ENCODE measurements at places on chromosomes 7 and 10.
A peak's percentile ranks its signal among the peaks of the same experiment; 100 is the strongest.

- DNase-seq, result no peak
These were observed 31.1 kb downstream of the CRTAC1 start for GRCh38 chr10:97999066-97999922.

DNA sequence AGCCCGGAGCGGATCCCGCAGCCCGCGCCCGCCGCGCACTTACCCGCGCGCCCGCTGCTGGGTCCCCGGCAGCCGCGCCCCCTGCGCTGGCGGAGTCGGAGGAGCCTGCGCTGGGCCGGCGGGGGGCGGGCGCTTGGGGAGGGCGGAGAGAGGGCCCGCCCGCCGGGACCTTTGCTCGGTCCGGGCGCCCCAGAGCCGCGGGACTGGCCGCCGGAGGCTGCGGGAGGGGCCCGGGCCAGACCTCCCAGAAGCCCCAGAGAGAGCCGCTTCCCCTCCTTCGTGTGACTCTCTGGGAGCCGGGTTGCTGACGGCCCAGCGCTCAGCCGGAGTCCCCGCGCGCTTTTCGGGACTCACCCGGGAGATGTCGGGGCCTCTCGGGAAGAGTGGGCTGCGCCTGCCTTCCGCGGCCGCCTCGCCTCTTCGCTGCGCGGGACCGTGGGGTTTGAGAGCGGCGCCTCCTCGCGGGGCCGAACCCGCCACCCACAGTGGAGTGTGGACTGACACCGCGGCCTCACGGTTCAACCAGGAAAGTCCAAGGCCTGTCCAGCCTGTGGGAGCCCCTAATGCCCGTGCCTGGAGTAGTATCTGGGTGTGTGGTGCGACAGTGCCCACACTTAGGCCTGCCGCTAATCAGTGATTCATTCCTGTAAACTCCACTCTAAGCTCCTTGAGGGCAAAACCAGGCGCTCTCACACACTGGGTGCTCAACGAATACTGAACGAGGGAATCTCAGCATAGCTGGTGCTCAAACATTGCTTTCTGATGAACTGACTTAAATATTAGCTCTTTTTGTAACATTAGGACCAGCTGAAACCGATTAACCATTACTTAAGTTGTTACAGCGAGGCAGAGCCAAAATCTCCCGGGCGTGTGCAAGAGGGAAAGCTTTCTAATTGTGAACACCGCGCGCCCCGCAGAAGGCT lies at the start of gene GSDME:
TSS of gene GSDME (minus strand) at position 112 of the 923 bp plus-strand sequence. CDS start 7,690 bp downstream, outside the sequence.
- peak; percentile 56 for DNase-seq

DNA sequence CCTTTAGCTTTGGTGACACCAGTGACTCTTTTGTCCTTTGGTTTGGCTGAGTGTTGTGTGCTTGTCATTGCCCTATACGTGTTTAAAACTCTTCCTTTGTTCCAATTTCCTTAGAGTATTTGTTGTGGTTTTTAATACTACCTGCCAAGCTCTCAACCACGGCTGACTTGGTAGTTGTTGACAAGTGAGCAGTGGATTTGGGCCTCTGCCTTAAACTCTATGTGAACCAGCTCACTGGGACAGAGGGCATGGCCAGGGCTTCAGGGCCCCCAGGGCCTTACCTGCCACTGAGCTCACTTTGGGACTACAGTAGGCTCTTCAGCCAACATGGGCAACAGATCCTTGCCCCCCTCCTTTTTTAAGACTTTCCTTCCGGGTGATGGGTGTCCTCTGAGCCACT lies 9.6 kb upstream of the DMBT1 start:
- DNase-seq, result no peak

- DNase-seq, result no peak
These were observed 27.1 kb upstream of the SGCE start for GRCh38 chr7:94683066-94683465.

DNA sequence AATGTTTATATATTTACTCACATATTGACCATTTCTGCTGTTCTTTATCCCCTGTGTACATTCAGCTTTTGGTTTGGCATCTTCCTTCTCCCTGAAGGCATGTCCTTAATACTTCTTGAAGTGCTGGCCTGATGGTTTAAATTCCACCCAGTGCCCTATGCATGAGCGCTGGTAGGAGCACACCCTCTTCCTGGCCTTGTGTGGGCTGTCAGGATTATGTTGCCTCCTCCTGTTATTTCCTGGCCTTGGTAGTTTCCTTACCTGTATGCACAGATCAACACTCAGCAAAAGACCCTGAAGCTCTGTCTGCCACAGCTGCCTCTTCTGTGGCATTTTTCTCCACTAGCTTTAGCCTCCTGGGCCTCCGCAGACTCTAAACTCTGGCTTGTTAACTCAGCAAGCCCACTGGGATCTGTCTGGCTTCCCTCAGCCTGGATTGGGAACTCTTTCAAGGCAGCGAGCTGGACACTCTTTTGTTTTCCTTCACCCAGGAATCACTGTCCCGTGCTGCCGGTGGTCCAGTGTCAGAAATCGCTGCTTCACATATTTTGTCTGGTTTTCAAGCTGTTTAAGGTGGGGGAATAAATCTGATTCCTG lies 595.2 kb downstream of the SDK1 start:
- no peak for DNase-seq

DNA sequence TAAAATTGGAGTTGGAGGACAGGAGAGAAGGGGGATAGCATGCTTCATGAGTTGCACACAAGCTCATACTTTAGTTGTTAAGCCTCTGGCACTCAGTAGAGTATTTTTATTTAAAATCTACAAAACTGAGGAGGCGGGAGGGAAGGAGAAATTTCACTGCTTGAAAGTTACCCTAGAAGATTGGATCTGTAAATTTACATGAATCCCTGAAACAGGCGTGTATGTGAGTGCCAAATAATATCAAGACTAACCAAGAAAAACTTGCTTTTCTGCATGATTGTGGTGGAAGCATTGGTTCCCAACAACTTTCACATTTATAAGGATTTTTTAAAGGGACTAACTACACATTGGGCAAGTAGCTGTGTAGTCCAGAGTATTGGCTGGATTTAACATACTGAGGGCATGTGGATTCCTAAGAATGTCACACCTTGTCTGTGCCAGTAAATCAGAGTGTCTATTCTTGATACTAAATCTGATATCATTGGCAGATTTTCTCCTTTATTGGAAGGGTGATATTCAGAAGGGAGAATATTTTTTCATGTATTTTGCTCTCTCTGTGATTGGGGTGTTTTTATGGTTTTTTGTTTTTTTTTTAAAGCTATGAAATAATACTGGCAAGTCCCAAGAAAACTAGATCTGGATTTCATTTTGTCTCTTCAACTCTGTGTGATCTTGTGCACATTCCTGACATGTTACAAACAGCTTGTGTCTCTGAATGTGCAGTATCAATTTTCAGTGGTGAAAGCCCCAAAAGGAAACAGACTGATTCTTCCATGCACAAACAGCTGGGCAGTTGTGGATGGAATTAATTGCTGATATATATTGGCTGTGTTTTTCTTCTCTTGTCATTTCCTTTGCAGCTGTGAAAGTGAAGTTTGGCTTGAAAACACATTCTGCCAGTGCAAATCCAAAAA lies 67.2 kb downstream of the ADD3 start:
- no peak for DNase-seq

- peak; percentile 66 for DNase-seq
These were observed 120.1 kb downstream of the ELAPOR2 start for GRCh38 chr7:86939197-86939814.

DNA sequence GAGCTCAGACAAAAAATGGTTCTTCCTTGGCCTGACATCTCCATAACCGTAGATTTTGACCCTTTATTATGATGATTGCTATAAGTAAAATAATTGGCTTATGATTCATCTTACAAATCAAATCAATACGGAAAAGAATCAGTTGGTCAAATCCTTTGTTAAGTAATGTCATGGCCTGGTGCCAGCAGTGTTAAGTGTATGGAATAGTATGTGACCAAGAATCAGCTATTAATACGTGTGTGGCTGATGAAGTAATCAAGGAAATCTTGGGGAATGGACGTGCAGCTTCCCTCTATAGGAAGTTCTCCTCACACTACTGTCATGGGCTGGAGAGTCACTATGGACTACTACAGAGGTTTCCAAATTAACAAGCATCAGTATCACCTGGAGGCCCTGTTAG lies 230.6 kb downstream of the TWIST1 start:
- no peak for DNase-seq

DNA sequence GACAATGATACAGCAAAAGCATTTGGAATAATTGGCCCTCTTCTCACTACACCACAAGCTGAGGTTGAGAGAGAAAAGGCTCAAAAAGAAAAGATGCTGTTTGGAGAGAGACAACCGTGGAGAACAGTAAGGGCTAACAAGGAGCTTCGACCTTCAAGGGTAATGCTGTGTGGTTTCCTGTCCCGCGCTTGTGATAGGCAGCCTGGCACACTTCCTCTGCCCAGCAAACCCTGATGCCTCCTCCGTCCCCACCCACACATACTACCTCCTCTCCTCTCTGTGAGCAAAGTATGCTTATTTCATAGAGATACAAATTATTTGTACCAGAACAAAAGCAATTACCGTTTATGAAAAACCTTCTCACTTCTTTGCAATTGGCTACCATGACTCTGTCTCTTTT lies 755.4 kb downstream of the KCNMA1 start:
- no peak for DNase-seq

DNA sequence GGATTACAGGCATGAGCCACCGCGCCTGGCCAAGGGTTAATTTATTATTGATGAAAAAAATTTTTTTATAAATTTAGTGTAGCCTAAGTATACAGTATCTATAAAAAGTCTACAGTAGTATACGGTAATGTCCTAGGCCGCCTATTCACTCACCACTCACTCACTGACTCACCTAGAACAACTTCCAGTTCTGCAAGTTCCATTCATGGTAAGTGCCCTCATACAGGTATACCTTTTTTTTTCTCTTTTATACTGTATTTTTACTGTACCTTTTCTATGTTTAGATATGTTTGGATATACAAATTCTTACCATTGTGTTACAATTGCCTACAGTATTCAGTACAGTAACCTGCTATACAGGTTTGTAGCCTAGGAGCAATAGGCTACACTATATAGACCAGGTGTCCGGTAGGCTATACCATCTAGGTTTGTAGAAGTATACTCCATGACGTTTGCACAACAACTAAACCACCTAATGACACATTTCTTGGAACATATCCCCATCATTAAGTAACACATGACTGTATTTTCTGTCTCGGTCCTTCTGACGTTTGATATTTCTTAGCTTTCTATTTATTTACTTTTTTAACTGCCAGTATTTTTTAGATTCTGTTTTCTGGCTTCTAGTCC lies 23.4 kb downstream of the IRF5 start:
- no peak for DNase-seq

DNA sequence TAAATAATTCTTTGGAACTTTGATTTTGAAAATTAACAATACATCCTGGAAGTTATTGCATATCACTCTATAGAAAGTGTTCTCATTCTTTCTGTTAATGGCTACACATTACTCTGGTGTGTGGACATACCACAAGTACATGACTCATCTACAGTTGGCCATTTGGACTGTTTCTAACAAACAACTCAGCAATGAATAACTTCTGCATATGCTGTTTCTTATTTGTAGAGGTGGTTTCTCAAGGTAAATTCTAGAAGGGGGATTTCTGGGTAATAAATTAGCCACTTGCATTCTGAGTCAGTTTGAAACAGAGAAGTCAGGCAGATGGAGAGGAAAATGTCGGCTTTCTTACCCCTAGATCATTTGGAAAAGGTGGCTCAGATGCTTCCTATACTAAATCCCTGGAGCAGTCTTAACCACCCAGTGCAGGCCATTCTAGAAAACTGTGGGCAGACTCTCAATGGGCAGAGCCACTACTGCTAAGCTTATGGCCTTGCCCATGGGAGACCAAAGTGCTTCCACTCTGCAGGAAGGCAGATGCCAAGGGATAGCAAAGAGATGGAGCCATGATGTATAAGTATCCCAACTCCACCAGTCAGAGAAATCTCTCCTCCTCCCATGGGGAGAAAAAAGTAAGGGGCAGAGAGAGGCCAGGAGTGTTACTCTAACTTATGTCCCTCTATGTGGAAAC lies 194.0 kb upstream of the PLPP4 start:
- DNase-seq, result no peak

DNA sequence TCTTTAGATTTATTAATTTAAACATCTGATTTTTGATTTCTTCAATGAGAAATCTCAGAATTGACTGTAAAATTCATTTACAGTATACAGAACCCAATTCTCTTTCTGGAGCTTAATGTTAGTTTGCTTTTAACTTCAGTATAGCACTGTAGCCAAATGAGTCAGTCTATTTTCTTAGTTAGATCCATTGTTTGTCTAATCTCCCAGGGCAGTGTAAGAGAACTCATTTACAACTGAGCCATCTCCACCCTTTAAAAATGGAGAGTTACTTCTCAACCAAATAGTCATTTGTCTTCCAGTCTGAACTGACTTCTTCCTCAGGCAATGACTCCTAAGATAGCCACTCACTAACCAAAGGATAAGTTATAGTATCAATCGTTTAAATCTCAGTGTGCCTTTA lies 3.0 kb upstream of the WNT2 start:
- DNase-seq, result no peak

DNA sequence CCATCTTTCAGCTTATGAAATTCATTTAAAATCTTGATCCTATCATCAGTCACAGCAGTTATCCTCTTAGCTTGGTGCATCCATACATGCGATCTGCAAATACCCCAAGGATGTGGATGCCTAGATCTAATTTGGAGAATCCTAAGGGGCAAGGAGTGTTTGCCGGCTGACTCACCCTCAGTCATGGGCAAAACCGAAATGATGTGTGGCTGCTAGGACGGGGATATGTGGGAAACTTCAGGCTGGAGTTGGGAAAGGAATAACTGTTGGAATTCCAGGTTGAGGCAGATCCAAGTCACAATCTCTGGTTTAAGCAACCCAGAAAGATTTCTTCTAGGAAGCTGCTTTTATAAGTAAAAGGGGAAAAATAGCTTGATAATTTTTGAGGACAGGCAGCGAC lies 19.7 kb upstream of the GOT1 start:
- no peak for DNase-seq

- DNase-seq, result no peak
These were observed 197.0 kb downstream of the TNS3 start for GRCh38 chr7:47384755-47385535.

- no peak for DNase-seq
These were observed 174.5 kb upstream of the KLF14 start for GRCh38 chr7:130908345-130909160.

GRCh38 chr10:4678023-4678950 lies 147.7 kb upstream of the AKR1E2 start:
- DNase-seq, result no peak

DNA sequence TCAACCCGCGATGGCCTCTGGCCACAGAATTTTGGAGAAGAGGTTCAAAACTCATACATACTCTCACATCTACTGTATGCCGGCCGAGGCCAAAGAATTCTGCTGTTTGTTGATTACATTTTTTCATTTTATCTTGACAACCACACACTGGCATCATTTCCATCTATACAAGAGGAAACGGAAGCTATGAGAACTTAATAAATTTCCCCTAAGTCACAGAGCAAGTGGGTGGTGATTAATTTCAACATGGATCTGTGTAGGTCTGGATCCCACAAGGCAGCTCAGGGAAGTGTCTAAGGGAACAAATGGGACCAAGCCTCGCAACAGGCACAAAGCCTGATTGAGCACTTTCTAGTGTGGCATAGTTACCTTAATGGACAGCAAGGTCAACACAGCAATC lies 18.0 kb downstream of the ELMO1 start:
- no peak for DNase-seq

- DNase-seq, result no peak
These were observed 645.4 kb downstream of the PARD3 start for GRCh38 chr10:34169677-34170076.
